ENCODE measurements at places on chromosomes 5 and 9.
A peak's percentile ranks its signal among the peaks of the same experiment; 100 is the strongest.

GRCh38 chr5:126138281-126138931 lies 284.8 kb upstream of the GRAMD2B start:
- DNase-seq, result peak; percentile 18

- no peak for DNase-seq
These were observed 72.8 kb upstream of the PARP8 start for GRCh38 chr5:50593681-50594080.

DNA sequence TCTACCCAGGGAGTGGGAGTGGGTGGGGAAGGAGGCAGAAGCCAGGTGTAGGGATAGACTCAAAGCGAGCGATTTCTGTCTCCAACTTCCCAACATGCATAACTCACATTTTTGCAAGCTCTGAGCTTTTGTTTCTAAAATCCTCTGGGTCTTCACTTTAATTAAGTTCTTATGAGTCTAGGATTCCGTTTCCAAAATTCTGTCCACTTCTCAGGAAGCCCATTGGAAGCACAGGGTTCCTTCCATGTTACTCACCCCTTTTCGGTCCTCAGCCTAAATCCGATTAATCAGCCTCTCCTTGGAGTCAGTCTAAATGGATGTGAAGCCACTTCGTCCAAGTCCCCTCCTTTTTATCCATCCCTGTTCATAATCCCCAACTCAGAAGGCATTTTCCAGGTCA lies 1.4 kb downstream of the GPX3 start:
- no peak for DNase-seq

- DNase-seq, result no peak
These were observed 3.1 kb upstream of the FCN2 start for GRCh38 chr9:134877541-134877940.

GRCh38 chr9:105070176-105070575 lies 142.2 kb upstream of the ABCA1 start:
- no peak for DNase-seq

Data from NCI-H187 (cell line).